GM23338 (cell line): ENCODE measurements at places on chromosomes 7 and 10. TPM values are rescaled to one million over a fixed set of nuclear protein-coding genes. Genes with fewer than 3 reads are reported as not detected.

- H3K4me1 ChIP-seq: no peaks in the 10 kb centered on the region
- H3K4me3 ChIP-seq: no peak overlapping the region
- DNase-seq: no peak
Observed at GRCh38 chr10:118804262-118804773, 49.5 kb upstream of the CACUL1 start.

DNA sequence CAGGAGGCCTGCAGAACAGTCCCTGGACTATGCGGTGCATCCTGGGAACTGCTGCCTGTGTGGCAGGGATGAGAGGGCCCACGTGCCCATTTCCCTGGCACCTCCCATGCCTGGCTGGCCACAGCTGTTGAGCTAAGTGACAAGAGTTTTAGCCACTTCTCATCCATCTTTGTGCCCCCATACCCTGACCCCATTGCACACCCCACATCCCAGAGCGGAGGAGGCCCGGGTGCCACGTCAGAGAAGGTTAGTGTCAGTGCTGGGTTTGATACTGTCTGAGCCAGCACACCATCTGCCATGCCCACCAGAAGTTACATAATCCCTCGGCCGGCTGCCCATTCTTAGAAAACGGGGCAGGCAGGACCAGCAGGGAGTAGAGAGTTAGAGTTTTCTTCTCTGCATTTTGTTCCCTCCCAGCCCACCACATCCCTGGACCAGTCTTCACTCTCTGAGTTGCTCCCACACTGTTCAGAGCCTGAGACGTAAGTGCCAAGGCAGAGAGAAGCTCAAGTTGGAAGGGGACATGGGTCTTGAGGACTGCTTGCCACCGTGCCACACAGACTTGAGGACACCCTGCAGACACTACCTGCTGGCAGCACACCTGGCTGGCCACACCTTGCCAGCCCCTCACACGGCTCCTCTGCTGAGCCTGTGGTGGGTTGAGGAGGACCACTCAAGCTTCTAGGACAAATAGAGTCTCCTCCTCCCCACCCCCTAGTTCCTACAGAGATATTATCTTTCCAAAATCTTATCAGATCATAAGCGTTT is 13.1 kb downstream of the UNC5B start:
- H3K27me3 ChIP-seq: no peaks in the 10 kb centered on the region
- H3K36me3 ChIP-seq: no peaks in the 10 kb centered on the region
- H3K4me3 ChIP-seq: no peak overlapping the region
- DNase-seq: no peak

GRCh38 chr10:116542007-116542677 is 3.6 kb upstream of the PNLIP start:
- peaks cover 10% of the 10 kb centered on the region; the same call in 1 of the 2 replicates for H3K36me3 ChIP-seq
- peak; percentile 17 for DNase-seq
- no peak overlapping the region for H3K4me3 ChIP-seq
- H3K4me1 ChIP-seq: peaks cover 13% of the 10 kb centered on the region; the same call in 1 of the 2 replicates
- H3K27me3 ChIP-seq: no peaks in the 10 kb centered on the region

DNA sequence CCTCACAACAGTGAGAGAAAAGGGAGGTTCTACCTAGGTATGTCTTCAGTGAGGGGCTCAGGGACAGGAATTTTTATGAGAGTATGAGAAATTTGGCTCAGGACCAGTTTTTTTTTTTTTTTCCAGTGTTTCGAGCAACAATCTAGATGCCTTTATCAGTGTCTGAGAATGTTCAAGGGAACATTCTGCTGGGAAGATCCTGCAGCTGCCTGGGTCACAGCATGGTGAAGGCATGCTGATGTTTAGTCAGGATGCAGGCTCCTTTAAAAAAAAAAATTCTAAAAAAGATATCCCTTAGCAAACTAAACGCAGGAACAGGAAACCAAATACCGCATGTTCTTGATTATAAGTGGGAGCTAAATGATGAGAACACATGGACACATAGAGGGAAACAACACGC is 31.0 kb downstream of the SBDS start:
- no peak overlapping the region for H3K4me3 ChIP-seq
- H3K4me1 ChIP-seq: no peaks in the 10 kb centered on the region

GRCh38 chr10:102868911-102869257 is 386 bp upstream of the AS3MT start:
- peak overlapping the region; percentile 63 for H3K4me3 ChIP-seq
- H3K27ac ChIP-seq: no peak overlapping the region
- H3K27me3 ChIP-seq: no peaks in the 10 kb centered on the region
- DNase-seq: peak; percentile 21

GRCh38 chr10:46053534-46054434 is 7.7 kb upstream of the MSMB start:
- H3K27me3 ChIP-seq: no peaks in the 10 kb centered on the region
- H3K36me3 ChIP-seq: no peaks in the 10 kb centered on the region
- DNase-seq: no peak
- H3K27ac ChIP-seq: no peak overlapping the region; the same call in 1 of the 2 replicates

DNA sequence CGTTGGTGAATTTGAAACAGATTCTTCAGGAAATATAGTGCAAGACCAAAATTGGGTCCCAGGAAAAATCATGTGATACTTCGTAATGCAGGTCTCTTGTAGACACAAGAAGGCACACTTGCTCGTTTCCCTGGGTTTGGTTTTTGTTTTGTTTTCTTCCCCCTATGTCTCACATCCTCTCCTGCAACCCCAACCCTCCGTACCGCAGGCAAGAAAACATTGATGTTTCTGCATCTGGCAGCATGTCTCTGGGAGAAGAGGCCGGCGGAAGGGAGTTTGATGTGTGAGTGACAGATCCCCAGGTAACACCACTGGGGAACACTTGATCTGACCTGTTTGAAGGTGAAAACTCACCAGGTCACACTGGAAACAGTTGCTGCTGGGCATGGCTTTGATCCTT is 718.5 kb downstream of the AUTS2 start:
- H3K27ac ChIP-seq: no peak overlapping the region
- no peak overlapping the region for H3K4me3 ChIP-seq

DNA sequence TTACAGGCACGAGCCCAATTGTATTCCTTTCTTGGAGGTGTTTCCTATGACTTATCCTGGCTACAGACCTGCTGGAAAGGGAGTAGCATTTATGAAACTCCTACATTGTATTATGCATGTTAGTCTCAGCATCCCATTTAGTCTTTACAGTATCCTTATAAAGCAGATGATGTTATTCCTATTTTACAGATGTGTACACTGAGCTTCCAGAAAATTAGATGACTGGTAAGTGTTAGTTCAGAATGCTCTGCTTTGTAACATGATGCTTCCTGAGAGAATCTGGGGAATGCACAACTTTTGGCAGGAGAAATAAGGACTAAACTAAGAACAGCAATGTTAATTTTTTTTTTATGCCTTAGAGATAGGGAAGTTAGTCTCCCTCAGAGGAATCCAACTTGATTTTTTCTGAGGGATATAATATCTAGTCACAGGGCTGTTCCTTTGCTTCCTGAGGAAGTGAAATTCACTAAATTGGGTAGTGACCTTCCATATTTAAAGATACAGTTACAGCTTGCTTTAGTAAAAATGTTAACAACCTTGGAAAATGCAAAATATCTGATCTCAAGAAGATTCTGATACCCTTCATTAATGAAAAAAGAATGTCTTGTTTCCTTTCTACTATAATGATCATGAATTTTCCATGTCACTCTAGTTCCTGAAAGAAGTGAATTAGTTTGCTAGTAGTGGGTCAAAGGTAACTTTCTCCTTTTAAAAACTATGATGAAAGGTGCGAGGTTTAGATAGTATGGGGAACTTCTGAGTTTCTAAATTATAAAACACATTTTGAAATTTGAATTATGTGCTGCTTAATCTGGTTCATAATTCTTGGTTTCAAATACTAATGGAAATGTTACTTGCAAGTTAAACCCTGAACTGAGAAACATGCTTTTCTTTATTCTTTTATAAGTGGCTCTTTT is 194.0 kb upstream of the PRPS1L1 start:
- no peaks in the 10 kb centered on the region for H3K4me1 ChIP-seq
- no peak overlapping the region for H3K4me3 ChIP-seq
- no peaks in the 10 kb centered on the region for H3K36me3 ChIP-seq

DNA sequence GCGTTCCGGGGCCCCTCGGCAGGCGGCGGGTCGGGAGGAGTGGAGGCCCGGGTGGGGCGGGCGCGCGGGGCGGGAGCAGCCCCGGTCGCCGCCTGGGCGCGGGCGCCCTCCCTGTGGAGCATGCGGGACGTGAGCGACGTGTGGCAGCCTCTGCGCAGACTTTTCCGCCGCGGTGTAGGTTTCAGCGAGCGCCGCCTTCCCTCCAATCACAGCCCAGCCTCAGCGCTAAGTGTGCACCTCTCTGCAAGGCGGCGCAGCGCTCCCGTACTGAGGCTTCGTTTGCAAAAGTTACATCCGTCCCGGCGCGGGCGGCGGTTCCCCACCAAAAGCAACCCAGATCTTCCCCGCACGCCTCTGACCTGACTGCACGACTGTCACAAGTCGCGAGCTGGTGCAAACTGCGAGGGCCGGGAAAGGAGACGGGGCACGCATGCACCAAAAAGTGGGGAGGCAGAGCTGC is 1.2 kb upstream of the PFKFB3 start:
- H3K36me3 ChIP-seq: no peaks in the 10 kb centered on the region
- peaks cover 7% of the 10 kb centered on the region for H3K4me1 ChIP-seq
- peak overlapping the region; percentile 98 for H3K4me3 ChIP-seq
- H3K27me3 ChIP-seq: peaks cover 66% of the 10 kb centered on the region
- no peak overlapping the region for H3K27ac ChIP-seq
- DNase-seq: peak; percentile 68

GRCh38 chr7:150996376-150997074 is 5.7 kb downstream of the NOS3 start:
- no peak overlapping the region for H3K4me3 ChIP-seq
- DNase-seq: peak; percentile 49
- H3K36me3 ChIP-seq: no peaks in the 10 kb centered on the region
- H3K4me1 ChIP-seq: peaks cover 8% of the 10 kb centered on the region; the same call in 1 of the 2 replicates
- H3K27ac ChIP-seq: no peak overlapping the region
- H3K27me3 ChIP-seq: no peaks in the 10 kb centered on the region

DNA sequence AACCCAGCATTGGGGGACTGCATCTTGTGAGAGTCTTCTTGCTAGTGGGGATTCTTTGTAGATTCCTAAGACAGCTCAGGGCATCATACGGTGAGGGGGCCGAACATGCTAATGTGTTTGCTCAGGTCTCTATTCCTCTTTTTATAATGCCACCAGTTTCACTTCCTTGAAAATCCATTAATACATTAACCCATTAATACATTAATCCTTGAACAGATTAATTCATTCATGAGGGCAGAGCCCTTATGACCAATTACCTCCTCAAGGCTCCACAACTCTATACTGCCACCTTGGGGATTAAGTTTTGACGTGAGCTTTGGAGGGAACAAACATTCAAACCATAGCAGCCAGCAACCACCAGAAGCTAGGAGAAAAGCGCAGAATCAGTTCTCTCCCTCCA is 67.2 kb upstream of the POT1 start:
- H3K27ac ChIP-seq: no peak overlapping the region
- H3K36me3 ChIP-seq: no peaks in the 10 kb centered on the region; the same call in 1 of the 2 replicates
- H3K27me3 ChIP-seq: no peaks in the 10 kb centered on the region
- no peaks in the 10 kb centered on the region for H3K4me1 ChIP-seq

DNA sequence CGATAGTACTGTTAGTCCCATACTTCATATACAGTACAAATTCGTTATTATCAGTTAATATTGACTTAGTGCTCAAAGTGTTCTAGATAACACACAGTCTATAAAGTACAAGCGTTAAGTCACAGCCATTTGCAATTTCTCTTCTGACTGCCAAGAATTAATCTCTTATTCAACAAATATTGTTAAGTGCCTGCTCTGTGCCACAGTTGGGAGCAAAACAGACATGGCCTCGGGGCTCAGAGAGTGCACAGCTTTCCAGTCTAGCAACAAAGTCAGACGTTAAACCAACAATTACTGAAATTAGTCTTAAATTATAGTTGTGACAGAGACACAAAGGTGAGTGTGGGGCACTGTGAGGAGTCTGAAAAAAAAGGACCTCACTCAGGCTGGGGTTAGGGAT is 113.0 kb upstream of the DPP6 start:
- H3K4me1 ChIP-seq: no peaks in the 10 kb centered on the region
- H3K36me3 ChIP-seq: peaks cover 10% of the 10 kb centered on the region; the same call in 1 of the 2 replicates
- H3K27ac ChIP-seq: no peak overlapping the region
- no peak for DNase-seq
- no peaks in the 10 kb centered on the region for H3K27me3 ChIP-seq

- H3K27me3 ChIP-seq: no peaks in the 10 kb centered on the region
- DNase-seq: no peak
- H3K4me1 ChIP-seq: peaks cover 7% of the 10 kb centered on the region; the same call in 1 of the 2 replicates
- H3K27ac ChIP-seq: no peak overlapping the region
- no peaks in the 10 kb centered on the region for H3K36me3 ChIP-seq
Observed at GRCh38 chr10:3464760-3465405, 292.3 kb upstream of the PITRM1 start.

DNA sequence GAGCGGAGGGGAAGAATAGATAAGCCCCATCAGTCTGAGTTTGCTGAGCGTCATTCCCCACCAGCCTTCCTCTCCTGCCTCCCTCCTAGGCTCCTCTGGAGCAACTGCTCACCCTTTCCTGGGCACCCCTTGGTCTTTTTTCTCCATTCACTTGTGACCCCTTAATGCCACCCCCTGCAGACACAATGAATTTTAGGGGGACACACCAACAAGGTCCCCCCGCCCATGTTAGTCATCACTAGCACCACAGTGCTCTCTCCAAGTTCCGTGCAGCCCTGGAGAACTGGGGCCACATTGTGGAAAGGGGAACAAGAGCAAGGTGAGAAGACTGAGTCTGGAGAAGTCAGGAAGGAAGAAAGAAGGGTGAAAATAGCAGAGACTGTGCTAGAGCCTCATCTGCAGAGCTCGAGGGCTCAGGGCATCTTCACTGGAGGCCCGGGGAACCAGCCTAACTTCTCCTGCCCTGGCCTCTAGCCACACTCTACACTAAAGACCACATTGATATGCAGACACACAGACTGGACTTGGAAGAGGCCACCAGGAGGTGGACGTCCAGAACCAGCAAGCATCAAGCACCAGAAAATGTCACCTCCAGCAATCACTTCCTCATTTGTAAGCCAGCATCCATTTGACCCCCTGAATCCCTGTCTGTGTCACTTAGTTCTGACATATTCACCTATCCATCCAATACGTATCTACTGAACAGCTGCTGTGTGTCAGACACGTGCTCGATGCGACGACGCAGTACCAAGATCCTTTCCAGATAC is 17.5 kb downstream of the RGR start:
- H3K4me1 ChIP-seq: no peaks in the 10 kb centered on the region; the same call in 1 of the 2 replicates
- H3K27me3 ChIP-seq: no peaks in the 10 kb centered on the region
- DNase-seq: no peak
- no peak overlapping the region for H3K27ac ChIP-seq

DNA sequence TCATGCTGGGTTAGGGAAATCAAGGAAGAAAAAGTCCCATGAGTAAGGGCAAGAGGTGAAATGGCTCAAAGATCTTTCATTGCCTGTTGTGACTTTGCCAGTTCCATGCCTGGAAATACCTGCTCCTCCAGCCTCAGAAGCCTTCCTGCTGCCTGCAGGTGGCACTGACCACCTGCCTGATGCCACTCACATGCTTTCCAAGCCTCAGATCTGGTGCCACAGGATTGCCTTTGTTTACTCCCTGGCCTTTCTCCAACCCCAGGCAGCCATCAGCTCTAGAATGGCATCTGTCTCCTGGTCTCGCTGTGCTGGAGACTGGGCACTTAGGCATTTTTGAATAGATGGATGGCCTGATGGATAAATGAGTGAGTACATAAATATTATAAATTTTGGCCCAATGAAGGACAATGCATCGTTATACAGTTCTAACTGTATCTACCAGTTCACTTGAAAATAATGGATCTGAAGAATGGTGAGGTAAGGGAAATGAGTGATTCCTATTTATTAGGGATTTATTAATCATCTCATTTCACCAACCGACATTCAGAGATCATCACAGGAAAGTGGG is 657.2 kb downstream of the INHBA start:
- H3K36me3 ChIP-seq: no peaks in the 10 kb centered on the region
- no peak overlapping the region for H3K27ac ChIP-seq
- no peak overlapping the region for H3K4me3 ChIP-seq
- DNase-seq: no peak
- H3K4me1 ChIP-seq: no peaks in the 10 kb centered on the region

The SPDYE6 gene
- not detected in 2 replicates for total RNA-seq

The GPR37 gene
- total RNA-seq: 6.8 and 8.5 TPM in 2 replicates

The DOCK1 gene
- total RNA-seq: 55.3 and 57.8 TPM in 2 replicates

The RASA4B gene
- 1.5 and 4.2 TPM in 2 replicates for total RNA-seq

The BMPER gene
- 0.43 and 1.4 TPM in 2 replicates for total RNA-seq

The CACNB2 gene
- 3.8 and 5.9 TPM in 2 replicates for total RNA-seq
